ENCODE measurements at places on chromosomes 11 and 22.

DNA sequence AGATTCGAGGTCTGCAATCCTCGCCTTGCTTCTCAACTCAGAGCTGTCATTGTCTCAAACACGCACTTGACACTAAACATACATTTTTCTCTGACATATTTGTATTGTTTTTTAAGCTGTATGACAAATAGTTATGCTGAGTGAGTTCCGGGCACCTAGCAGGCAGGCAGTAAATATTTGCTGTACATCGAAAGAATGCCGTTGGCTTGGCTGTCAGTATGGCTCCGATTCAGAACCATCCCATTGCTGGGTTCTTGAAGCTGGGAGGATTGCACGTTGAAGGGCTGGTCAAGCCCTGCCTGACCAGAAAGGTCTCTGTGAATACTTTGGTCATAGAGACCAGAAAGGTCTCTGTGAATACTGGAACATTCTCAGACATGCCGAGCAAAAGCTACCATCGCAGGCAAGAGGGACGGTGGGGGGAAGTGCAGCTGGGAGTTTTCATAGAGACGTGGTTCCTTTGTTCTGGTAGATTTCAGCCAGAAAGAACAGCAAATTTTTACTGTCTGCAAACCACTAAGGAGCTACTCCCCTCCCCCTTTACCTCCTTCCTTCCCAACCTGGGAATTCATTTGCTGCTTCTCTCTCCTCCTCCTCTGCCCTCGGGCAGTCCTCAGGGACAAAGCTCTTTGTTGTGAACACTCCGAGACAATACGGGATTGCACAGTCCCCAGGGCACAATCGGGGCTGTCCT lies 202.2 kb upstream of the SORL1-AS1 start:
- DNase-seq, result no peak

DNA sequence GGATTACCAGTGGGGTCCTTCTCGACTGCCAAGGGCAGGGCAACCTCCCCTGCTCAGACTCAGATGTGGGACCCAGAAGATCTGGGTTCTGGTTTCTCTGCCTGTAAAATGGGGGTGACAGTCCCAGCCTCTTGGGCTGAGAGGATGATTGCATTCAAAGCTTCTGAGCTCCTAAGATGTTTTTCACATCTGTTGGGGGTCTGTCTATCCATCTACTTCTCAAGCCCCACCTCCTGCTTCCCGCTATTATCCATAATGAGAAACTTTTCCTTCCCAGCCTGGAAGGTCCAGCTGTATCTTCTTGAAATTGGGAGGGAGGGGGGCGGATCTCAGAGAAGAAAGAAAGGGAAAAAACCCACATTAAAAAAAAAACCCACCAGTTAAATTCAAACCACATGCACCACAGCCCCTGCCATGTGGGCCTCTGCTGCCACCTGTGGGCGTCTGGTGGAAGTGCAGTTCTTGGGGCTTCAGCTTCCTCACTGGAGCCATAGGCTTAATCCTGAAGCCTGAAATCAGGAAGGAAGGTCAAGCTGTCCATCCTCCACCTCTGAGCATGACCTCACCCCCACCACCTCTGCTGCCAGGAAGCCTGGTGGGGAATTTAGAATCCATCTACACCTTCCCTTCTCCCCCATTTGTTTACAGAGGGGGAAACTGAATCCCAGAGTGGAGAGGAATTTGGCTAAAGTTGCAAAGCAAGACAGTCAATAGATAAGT lies 27.3 kb downstream of the ARHGEF17 start:
- DNase-seq, result peak; percentile 83

DNA sequence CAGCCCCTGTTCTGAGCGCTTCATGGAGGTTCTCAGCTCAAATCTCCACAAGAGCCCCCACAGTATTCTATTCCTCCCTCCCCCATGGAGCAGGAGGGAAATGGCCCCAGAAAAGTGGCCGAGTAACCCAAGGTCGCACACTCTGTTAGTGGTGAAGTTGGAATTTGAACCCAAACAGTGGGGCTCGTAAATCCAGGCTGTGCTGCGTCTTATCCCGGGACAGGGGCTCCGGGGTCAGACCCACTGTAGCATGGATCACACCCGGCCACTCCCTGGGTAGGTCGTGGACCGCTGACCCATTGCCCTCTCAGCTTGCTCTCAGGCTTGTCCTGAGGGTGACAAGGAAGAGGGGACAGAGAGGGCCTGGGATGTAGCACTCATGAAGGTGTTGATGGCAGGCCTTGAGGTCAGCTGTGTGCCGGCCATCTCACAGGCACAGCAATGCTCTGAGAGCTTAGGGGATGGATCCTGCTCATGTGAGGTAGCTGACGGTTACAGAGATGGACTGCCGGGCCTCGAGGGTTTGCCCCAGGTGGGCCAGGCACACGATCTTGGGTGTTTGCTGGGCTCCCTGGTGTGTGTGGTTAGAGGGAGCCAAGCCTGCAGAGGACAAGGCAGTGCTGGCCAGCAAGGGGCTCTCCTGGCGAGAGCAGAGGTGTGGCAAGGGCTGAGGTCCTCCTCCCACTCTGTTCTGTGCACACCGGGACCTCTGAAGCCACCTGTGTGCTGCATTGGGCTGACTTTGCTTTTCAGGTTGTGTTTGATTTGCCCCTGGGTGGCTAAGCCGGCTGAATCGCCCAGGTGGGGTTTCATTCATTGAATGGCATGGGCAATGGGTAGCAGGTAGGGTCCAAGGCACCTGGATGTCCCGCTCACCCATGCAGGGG lies 2.3 kb upstream of the FGF19 start:
- DNase-seq, result no peak

- no peak for DNase-seq
Measured at GRCh38 chr11:42021911-42022310, 562.5 kb upstream of the LRRC4C start.

DNA sequence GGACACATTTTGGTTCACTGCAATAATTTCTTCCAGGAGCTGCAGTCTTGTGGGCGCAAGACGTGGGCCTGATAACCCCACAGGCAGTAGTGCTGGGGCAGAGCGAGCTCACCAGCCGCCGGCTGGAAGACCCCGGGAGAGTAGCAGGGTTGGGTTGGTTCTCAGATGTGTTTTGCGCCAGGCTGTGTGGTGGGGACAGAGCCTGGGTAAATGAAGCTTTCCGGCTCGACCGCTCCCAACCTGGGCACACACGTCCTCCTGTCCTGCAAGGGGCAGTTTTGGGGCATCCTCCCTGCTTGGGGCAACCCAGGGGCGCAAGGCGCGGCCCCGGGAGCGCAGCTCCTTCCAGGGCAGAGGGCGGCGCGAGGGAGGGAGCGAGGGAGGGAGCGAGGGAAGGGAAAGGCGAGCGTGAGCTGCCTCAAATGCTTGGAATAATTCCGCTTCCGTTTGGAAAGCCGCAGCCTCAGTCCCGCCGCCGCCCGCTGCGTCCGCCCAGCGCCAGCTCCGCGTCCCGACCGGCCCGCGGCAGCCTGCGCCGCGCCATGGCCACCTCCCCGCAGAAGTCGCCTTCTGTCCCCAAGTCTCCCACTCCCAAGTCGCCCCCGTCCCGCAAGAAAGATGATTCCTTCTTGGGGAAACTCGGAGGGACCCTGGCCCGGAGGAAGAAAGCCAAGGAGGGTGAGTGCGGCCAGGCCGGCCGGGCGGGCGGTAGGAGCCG lies at the start of gene PARVA:
Gene PARVA, plus strand, starts transcription at position 466 of the 718 bp plus-strand sequence. Its CDS starts 77 bp downstream, at position 543.
- DNase-seq, result no peak

DNA sequence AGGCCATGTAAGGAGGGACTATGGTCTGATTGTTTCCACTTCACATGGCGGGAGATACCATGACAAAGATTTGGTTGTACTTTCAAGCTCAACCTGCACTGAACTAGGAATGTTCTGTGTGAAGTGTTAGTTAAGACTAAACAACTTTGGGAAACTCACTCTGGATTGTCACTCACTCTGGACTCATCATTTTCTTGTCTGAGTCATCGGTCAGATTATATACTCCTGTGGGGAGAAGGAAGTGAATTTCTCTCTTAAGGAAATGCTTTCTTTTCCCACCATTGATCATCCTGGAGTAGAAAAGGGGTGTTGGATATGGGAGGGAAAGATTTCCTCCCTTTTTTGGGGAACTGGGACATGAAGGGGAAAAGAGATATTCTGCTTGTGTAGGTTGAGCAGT lies 26.9 kb upstream of the CAT start:
- DNase-seq, result no peak

Data from DND-41 (cell line).